Esophagus squamous epithelium (tissue), 5 donors: ENCODE measurements at places on chromosomes 6 and 20.

DNA sequence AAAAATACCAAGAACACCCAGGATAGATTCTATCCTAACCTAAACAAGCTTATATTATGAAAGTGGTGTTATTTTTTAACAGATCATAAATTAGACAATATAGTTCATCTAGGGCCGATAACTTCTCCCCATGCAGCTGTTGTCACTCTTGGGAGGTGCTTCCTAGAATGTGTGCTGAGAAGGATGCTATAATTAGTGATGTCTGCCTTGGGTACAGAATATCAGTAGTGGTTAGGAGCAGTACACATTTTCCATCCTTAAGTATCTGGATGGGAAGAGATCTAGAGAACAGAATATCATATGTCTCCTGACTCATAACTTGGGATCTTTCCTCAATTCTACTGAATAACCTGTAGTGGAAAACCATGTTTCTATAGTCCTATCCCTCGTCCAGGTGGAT, 214.5 kb downstream of the BCKDHB start:
- DNase-seq: no peak

- no peak for DNase-seq
Observed at GRCh38 chr20:10550204-10551118, 115.4 kb downstream of the SLX4IP start.

- no peak for DNase-seq
Observed at GRCh38 chr20:41094353-41095055, 42.8 kb upstream of the PLCG1 start.

DNA sequence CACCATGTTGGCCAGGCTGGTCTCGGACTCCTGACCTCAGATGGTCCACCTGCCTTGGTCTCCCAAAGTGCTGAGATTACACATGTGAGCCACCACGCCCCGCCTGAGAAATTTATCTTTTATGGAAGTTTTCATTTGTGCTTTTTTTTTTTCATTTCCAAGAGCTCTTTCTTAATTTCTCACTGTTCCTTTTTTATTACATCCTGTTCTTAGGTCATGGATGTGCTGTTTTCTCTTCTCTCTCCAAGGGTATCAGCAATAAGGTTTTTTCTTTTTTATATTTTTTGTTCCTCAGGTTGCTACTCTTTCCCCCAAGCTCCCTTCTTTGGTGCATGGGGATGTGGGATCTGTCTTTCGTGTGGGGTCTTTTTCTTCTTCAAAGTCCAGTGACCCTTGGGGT, 21.2 kb upstream of the LSM14B start:
- DNase-seq: no peak

DNA sequence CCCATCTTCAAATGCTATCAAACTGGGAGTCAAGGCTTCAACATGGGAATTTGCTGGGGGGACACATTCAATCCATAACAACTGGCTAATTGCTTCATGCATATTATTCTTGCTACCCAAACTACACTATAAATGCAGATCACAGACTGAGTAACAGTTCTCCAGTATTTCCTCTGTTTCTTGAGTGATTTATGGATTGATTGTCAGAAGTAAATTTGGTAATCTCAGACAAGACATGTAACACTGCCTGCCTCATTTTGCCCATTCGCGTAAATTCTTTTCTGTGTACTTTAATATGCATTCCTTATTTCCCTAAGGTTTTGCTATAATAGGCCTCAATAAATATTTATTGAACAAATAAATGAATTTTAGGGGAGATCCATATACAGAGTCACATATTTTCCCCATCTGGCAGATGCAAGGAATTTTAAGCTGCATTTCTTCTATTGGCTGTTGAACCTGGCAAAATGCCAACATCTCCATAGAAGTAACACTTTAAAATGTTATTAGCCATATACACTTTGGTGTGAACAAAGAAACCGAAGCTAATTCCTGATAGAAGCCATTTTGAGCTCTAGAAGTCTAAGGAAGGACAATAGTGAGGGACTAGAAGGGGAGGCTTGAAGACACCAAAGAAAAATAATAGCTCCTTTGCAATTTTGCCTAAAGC, 98.2 kb downstream of the QRSL1 start:
- no peak for DNase-seq

- no peak for DNase-seq
Observed at GRCh38 chr6:37897321-37897720, 77.8 kb downstream of the ZFAND3 start.

DNA sequence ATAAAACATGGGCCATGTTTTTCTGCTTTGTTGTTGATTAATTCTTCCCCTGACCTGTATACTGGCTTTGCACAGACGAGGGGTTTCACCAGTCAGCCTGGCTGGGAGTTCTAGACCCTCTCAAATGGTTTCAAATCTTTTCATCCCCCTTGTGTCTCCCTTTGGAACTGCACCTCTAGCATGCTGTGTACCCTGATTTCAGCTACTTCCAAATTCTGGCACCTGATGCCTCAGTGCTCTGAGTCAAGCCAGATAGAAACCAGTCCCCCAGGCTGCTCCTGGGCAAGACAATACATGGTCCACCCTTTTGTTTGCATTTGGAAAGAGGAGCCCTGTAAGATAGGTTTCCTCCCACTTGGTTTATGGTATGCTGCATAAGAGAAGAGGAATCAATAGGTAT, 290.2 kb downstream of the BTBD3 start:
- DNase-seq: no peak

GRCh38 chr20:50567860-50568548, 57.8 kb downstream of the PTPN1 start:
- no peak for DNase-seq

DNA sequence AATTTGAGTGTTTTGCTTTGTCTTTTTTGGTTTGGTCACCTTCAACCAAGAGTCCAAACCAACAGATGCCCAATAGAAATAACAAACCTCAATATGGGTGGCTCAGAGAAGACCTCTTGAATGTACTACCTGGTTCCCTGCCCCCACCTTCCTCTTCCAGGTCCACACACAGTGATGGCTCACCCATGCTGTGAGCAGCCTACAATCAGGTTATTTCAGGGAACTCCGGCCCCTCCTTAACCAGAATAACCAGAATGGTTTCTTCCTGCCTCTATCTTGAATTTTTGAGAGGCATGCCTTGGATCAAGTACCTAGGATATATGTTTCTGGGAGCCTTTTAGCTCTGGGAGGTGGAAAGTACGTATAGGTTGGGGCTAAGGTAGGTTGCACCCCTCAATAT, 327.1 kb upstream of the PRDM1 start:
- DNase-seq: no peak

GRCh38 chr6:40290816-40291215, 296.3 kb downstream of the LRFN2 start:
- DNase-seq: no peak

- DNase-seq: no peak
Observed at GRCh38 chr6:30700340-30700739, 9.6 kb upstream of the NRM start.

GRCh38 chr6:132865364-132865763, 51.0 kb downstream of the RPS12 start:
- no peak for DNase-seq

GRCh38 chr6:114650891-114651290, 308.1 kb upstream of the HS3ST5 start:
- DNase-seq: no peak

DNA sequence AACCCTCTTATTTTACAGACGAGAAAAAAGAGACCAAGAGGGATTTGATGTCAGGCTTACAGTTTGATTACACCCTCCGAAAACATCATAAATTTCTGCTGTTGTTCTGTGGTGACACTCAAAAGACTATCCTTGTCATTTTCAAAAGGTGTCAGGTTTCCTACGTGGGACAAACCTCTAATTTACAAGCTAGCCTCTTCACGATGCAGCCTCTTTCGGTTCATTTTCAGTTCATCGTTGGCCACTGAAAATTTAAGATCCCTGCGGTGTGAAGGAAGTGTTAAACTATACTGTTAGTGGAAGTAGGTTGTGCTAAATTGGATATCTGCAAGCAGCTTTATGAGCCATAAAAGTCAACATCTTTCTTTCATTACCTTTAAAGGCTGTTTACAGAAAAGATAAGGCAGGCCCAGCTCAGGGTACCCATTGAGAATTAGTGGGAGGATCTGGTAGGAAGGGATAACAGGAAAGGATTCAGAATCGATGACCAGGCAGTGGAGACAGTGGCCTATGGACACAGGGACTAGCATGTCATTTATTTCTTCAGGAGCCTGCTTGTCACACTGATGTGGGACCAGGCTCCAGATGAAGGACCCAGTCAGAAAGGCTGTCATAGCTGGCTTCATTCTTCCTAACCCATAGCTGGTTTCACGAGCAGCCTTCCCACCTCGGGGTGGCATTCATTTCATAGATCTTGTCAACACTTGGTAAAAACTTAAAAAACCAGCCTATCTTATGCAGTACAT, 329.1 kb upstream of the SOX4 start:
- no peak for DNase-seq

GRCh38 chr6:109428889-109429477, 11.4 kb downstream of the PPIL6 start:
- DNase-seq: no peak

DNA sequence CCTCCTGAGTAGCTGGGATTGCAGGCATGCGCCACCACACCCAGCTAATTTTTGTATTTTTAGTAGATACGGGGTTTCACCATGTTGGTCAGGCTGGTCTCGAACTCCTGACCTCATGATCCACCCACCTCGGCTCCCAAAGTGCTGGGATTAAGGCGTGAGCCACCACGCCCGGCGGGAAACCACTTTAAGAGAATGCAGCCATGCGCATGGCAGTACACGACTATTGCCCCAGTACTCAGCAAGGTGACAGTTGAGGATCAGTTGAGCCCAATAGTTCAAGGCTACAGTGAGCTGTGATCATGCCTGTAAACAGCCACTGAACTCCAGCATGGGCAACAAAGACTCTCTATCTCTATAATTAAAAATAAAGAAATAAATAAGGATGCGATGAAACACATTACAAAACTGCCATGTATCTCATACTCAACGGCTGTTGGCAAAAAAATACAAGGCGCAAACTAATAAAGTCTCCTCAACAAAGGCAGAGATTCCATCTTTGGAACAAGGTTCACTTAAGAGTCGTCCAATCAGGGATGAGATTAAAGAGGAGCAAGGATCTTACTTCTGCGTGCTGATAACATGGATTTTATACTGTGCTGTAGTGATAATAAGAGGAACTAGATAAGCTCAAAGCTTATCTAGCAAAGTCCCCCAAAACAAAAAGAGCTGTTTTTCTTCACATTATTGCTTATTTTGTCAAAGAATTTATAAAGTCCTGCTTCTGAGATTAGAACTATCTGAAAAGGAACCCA, 51.1 kb downstream of the STAU1 start:
- DNase-seq: no peak

DNA sequence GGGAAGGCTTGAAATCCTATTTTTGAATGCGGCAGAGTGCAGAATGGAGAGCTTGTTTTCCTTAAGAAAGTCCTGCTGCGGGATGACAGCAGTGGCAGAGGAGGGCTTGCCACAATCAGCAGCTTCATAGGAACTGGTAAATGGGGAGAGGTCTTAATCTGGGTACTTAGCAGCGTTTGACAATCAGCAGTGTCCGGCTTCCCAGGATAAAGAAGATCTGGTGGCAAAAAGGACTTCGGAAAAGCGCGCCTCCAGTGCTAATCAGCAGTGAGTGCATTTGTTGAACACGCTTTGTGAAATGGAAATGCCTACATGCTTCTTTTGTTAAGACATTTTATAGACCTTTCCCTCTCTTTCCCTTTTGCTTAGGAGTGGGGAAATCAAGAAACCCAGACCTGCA, 735.7 kb downstream of the QKI start:
- no peak for DNase-seq
